Parietal lobe (tissue), 2 donors: ENCODE measurements at places on chromosomes 7 and 10. TPM values are rescaled to one million over a fixed set of nuclear protein-coding genes. Genes with fewer than 3 reads are reported as not detected.

UTF1 gene
- total RNA-seq: not detected

EPO gene
- total RNA-seq: not detected

GNB2 gene
- total RNA-seq: 74.5 TPM

ESYT2 gene
- total RNA-seq: 81.1 TPM

CELF2 gene
- total RNA-seq: 305 TPM

BBS9 gene
- total RNA-seq: 102 TPM

TYW1B gene
- total RNA-seq: 5.3 TPM

APBB1IP gene
- total RNA-seq: 1.3 TPM

LRRC17 gene
- 11.3 TPM for total RNA-seq

PLAC9 gene
- total RNA-seq: 1.3 TPM

PTF1A gene
- not detected for total RNA-seq

INTS1 gene
- 56.0 TPM for total RNA-seq

SLC13A4 gene
- 0.63 TPM for total RNA-seq

HBP1 gene
- total RNA-seq: 92.6 TPM

ASIC3 gene
- 2.5 TPM for total RNA-seq

TAS2R5 gene
- total RNA-seq: 13.5 TPM

HMX3 gene
- total RNA-seq: not detected

FAM170B gene
- not detected for total RNA-seq

ADAMTS14 gene
- 0.31 TPM for total RNA-seq

TMEM236 gene
- not detected for total RNA-seq

FEZF1 gene
- not detected for total RNA-seq

COL17A1 gene
- total RNA-seq: not detected

MMP21 gene
- 0.31 TPM for total RNA-seq

TMEM229A gene
- 0.31 TPM for total RNA-seq

ABCA13 gene
- under 0.01 TPM for total RNA-seq

MORN4 gene
- total RNA-seq: 26.0 TPM

EFCAB10 gene
- 2.2 TPM for total RNA-seq

CREB5 gene
- 22.8 TPM for total RNA-seq

TWIST1 gene
- not detected for total RNA-seq
